Spleen (tissue), 13 donors: ENCODE measurements at places on chromosomes 5 and 9. TPM values are rescaled to one million over a fixed set of nuclear protein-coding genes. Genes with fewer than 3 reads are reported as not detected.

PCDHGB6 gene
- 4.2 TPM for total RNA-seq

NPR3 gene
- 20.3 TPM for total RNA-seq

DNA sequence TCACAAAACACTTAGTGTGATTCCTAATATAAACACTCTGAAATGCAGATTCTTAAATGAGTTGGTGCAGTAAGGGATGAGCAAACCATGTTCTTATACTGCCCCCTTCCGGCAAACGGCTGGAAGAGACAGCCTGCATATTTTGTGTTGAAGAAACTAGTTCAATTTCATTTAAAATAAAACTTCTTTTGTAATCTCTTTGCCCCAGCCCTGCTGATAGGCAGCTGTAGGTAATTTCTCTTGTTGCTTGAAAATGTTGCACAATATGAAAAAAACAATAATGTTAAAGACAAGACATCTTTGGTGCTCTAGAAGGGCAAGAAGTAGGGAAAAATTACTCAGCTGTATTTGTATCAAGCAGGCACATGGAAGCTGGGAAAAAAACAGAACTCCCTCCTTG lies 89.7 kb upstream of the CCNG1 start:
- no peak overlapping the region for H3K27ac ChIP-seq
- peaks cover 14% of the 10 kb centered on the region for H3K27me3 ChIP-seq
- H3K4me3 ChIP-seq: no peak overlapping the region
- no peaks in the 10 kb centered on the region for H3K4me1 ChIP-seq
- no peak for DNase-seq

GRCh38 chr5:68484307-68485068 lies 268.9 kb downstream of the PIK3R1 start:
- H3K4me1 ChIP-seq: no peaks in the 10 kb centered on the region
- H3K27me3 ChIP-seq: no peaks in the 10 kb centered on the region
- DNase-seq: no peak
- no peak overlapping the region for H3K4me3 ChIP-seq
- H3K36me3 ChIP-seq: no peaks in the 10 kb centered on the region

DNA sequence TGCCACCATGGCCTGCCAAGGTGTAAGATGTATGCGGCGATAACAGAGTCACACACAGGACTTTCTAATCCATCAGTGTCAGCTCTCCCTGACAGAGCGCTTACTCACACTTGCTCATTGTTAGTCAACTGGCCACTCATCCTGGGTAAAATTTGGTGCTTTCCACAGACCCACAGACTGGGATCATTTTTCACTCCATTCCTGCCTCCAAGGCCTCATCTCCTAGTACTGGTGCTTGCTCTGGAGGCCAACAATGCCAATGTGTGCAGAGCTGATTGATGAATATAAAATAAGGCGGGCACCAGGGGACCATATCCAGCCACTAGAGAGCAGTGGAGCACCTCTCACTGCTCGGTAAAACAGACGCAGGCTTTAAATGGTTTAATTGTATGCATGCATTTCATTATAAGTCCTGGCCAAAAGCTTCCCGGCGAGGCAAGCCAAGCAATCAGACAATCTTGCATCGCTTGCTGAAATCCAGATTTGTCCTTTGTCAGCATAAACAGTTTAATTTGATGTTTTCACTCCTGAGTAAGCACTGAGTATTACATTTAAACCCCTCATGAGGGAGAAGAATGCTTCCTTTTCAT lies 22.3 kb downstream of the PSMB7 start:
- peak overlapping the region; percentile 52 for H3K27ac ChIP-seq
- H3K36me3 ChIP-seq: peaks cover 6% of the 10 kb centered on the region
- no peaks in the 10 kb centered on the region for H3K27me3 ChIP-seq
